ENCODE measurements at places on chromosomes 11 and 22. TPM values are rescaled to one million over a fixed set of nuclear protein-coding genes. Genes with fewer than 3 reads are reported as not detected.

The MOGAT2 gene
- not detected for polyA plus RNA-seq

The NELL1 gene
- 0.28 TPM for polyA plus RNA-seq

The SCN4B gene
- 7.8 TPM for polyA plus RNA-seq

- no peak for DNase-seq
Observed at GRCh38 chr11:73465023-73465675, 89.0 kb downstream of the RELT start.

- no peak for DNase-seq
Observed at GRCh38 chr11:45045683-45046471, 95.2 kb upstream of the TP53I11 start.
